ENCODE measurements at places on chromosomes 7 and 10. TPM values are rescaled to one million over a fixed set of nuclear protein-coding genes. Genes with fewer than 3 reads are reported as not detected.

Gene TMEM26
- 0.30 TPM for total RNA-seq

Gene VWDE
- total RNA-seq, result not detected

Gene HABP2
- not detected for total RNA-seq

Gene PLEKHS1
- total RNA-seq, result not detected

DNA sequence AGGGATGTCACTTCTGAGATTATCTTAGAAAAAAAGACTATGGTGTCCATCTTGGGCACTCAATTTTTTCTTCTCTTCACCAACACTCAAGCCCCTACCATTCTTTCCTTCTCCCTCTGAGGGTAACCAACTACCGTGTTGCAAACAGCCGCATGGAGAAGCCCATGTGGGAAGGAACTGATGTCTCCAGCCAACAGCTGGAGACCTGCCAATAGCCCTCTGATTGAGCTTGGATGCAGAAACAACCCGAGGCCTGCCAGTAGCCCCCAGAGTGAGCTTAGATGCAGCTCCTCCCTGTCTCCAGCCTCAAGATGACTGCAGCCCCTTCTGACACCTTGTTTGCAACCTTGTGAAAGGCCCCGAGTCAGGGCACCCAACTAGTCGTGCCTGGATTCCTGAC lies 36.4 kb upstream of the CHCHD3 start:
- no peak for DNase-seq

GRCh38 chr10:21810582-21811244 lies 192.8 kb downstream of the DNAJC1 start:
- no peak for DNase-seq

- no peak for DNase-seq
Observed at GRCh38 chr7:34219153-34219718, 313.9 kb downstream of the BMPER start.

- DNase-seq, result no peak
Observed at GRCh38 chr7:13466874-13467547, 522.5 kb downstream of the ETV1 start.

DNA sequence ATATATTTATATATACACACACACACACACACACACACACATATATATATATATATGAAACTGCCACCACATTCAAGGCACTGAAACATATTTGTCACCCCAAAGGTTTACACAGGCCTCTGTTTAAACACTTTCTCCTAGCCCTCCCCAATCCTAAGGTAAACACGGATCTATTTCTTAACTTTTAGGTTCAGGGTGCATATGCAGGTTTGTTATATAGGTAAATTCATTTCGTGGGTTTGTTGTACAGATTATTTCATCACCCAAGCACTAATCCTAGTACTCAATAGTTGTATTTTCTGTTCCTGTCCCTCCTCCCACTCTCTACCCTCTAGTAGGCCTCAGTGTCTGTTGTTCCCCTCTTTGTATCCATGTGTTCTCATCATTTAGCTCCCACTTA lies 305.0 kb downstream of the GPR37 start:
- no peak for DNase-seq

GRCh38 chr7:132394283-132395198 lies 181.7 kb downstream of the PLXNA4 start:
- no peak for DNase-seq

All from left ventricle myocardium inferior (tissue), 1 donor.